T1000 (cell line): ENCODE measurements at places on chromosomes 4 and X.
A peak's percentile ranks its signal among the peaks of the same experiment; 100 is the strongest.

DNA sequence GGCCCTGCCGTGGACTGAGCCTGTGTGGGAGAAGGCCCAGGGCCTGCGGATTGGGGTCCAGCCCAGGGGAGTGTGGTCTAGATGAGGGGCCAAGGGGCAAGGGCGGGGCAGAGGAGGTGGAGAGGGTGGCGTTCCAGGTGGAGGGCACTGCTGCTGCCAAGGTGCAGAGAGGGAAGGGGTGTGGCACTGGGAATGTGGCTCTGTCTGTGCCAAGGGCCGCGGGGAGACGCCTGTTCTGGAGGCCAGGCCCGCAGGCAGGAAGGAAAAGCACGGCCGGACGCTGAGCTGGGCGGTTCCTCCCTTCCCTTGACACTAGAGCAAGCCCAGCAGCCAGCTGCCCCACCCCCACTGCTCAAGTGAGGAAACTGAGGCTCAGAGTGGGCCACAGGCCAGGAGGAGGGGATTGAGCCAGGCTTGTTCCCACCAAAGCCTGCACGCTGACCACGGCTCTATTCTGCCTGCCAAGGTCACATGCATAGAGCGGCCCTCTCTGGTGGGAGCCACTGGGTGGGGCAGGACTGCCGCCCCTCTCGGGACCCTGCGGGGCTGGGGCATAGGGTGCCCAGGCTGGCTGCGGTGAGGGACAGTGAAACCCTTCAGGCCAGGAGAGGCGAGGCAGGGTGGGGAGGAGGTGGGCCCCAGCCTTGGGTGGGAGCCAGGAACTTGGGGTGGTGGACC is 13.0 kb downstream of the SH3BP2 start:
- no peak for DNase-seq

DNA sequence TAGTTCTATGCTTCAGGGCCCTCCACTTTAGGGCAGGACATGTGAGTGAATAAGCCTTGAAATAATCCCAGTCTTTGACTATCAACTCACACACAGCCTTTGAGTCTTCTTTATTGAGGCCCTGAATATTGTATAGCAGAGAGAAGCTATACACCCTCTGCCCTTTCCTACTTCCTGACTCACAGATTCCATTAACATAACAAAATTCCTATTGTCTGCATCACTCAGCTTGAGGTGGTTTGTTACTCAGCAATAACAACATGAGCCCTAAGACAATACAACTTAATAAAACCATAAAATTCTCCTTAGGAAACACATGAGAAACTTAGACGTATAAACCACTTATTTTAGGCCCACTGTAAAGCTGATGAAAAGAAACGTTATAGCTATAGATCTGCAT is 680.3 kb upstream of the DIAPH2 start:
- DNase-seq = peak; percentile 5

- DNase-seq = no peak
Measured at GRCh38 chrX:23935106-23935505, 27.3 kb downstream of the CXorf58 start.

DNA sequence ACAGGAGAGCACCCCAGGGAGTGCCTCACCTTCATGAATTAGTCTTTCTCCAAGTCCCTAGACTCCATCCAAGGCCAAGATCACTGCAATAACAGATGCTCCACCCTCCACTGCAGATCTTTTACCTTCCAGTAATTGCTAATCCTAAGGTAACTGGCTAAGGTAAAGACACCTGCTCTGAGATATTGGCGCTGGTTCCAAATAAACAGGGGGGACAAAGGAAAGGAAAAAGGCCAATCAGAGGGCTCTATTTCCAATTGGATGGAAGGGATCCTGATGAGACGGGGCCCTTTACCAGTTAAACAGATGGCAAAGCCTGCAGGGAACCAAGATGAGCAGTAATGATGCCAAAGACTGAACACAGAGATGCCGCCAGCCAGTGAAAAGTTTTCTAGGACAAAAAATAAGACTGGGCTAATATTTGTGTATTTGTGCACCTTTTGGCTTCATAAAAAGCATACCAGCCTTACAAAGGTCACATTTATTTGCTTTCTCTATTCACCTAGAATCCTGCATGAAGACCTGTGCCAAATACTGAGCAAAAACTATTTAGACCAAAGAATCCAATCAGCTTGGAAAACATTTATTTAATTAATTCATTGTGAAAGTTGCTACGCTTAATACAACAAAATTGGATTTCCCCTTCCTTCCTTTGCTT is 148.5 kb downstream of the PPP3CA start:
- no peak for DNase-seq

DNA sequence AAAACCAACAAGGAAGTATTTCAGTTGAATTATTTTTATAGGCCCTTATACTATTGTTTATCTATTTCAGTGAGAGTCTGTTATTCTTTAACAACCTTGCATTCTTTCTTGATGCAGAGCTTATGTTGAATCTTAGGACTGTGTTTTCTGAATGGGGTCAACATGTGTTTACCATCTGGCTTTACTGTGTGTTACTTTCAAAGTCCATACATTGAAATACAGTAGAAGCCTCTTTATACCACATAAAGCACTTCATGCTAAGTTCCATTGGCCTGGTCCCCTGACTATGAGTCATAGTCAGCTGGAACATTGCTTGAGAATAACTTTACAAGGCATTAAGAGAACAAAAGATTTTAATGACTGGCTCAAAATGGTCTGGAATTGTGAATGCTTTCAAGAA is 152.6 kb downstream of the GASK1B start:
- no peak for DNase-seq

DNA sequence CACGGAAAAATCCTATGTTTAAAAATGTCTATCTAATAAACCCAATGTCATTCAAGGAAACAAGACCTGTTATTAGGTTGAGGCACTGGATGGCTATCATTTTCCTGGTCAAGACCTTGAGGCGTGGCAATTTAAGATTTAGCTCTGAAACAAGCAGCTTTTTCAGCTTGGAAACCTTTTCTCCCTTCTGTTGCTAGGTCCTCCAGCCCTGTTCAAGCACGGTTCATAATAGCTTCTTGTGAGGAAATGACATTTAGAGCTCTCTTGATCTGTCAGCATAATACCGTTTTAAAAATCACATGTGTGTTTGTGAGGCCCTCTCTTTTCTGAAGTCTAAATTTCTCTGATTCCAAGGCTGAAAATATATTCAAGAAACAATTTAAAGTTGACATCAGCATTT is 133.6 kb upstream of the GRPR start:
- DNase-seq = no peak

DNA sequence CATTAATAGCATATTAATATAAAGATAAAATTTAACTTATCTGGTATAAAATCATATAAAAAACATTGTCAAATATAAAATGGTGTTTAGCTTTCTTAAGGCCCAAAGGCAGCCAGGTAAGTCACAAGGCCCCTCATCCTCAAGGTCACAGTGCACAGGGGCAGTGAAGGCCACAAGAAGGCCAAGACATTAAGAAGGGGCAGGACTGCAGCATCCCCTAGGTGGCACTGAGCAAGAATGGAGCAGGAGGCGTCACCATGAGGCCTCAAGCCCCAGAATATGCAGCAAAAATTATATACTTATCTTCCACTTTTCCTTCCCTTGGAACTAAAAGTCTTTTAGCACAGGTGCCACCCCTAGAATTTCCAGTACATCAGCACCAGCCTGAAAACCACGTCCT is 49.5 kb upstream of the MAGEA8 start:
- no peak for DNase-seq

- no peak for DNase-seq
Measured at GRCh38 chr4:68271851-68272357, 26.4 kb upstream of the TMPRSS11B start.

DNA sequence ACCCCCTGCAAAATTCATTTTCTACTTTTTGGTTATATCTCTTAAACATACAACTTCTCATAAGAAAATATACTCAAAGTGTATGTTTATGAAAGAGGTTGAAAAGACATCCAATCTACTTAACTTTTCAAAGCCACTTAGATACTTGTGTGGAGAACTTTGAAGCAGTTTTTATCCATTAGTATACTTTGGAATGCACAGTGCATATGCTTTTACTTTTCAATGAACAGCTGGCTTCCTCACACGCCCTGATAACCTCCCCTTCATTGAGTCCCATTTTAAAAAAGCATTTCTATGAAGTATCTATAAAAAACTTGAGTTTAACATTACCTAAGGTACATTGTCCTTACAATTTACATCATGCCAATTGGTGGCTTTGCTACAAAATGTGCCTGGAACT is 73.8 kb downstream of the VEGFC start:
- DNase-seq = no peak

GRCh38 chr4:56342746-56343145 is 44.5 kb downstream of the AASDH start:
- no peak for DNase-seq

GRCh38 chrX:22081475-22082092 is 49.5 kb downstream of the PHEX start:
- DNase-seq = no peak
